Small intestine (tissue), 16 donors: ENCODE measurements at places on chromosomes 5 and 9.

DNA sequence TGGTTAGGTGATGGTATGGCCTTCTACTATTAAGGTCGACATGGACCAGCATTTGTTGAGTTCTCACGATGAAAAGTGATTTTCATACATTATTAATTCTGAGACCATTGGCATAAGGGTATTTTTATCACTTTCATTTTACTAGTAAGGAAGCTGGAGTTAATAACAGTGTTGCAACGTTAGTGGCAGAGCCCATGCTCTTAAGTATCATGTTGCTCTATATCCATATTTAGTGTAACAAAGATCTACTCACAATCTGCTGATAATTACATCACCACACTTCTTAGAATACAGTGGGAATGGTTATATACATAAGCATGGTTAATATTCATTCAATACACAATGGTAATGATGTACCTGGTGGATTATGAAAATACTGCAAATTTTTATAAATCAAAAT, 81.9 kb downstream of the PRR16 start:
- DNase-seq: no peak

- no peak for DNase-seq
These were observed 20.3 kb upstream of the ENC1 start for GRCh38 chr5:74660873-74661272.

DNA sequence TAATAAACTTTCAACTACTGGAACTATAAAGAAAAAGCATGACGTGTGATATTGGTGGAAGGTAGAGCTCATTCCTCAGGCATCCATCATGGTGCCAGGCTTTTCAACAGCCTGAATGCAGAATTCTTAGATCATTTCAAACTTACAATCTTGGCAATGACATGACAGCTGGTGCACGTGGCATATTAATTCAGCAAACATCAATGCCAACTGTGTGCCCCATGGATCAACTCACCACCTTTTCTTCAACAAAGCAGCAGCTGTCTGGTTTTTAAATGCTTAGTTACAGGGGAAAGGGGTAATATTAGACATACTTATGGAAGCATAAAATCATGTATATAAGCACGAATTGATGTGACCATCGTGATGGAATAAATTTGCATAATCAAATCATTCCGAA, 56.0 kb upstream of the OR13F1 start:
- no peak for DNase-seq

DNA sequence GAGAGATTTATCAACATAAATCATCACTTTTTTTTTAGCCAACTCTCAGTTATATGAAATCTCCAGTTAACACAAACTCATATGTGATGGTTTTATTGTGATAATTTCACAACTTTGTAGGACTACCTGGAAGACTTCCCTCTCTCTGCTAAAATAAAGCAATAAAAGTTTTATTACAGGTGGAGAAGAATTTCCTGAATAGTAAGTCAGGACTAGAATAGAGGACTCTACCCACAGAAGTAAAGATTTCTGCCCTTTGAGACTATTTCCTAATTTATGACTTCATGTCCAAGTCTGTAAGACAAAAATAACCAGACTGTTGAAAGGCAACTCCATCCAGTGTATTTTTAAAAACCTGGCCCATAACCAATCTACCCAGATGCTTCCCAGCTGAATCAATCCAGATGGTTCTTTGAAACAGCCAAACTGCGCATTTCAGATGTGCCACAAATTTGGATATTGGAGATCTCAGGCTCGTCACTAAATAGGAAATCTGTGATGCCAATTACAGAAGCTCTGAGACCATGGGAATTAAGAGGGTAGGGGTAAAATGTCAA, 234.0 kb upstream of the NMUR2 start:
- DNase-seq: no peak

DNA sequence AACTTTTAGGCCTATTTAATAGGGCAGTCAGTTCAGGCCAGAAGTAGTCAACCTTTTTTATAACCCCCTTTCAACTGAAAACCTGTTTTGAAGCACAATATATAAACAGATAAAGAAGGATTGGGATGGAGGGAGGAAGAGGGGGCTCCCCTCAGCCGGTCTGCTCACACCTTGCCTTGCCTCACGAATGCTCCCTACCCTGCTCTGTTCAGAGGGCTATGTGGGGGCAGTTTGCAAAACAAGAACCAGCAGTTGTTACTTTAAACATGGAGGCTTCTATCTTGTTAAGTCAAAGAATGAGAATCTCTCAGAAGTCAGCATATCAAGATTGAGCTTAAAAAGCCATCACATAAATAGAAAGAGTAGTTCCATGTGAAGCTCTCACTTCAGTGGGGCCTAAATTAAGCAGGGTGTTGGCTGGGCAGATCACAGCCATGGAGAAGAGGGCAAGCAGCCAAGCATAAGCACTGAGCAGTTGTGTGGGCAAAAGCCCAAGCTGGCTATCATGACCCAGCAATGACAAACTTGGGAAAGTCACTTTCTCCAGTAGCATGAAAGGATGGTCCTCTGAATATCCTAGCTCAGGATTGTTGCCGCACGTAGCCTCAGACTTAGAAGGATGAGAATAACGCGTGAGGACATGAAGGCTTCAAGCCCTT, 70.6 kb downstream of the ALDH1A1 start:
- DNase-seq: no peak

- DNase-seq: no peak
These were observed 19.3 kb upstream of the HSPA9 start for GRCh38 chr5:138594305-138595058.

- DNase-seq: no peak
These were observed 110.5 kb downstream of the GAS1 start for GRCh38 chr9:86836797-86837196.

DNA sequence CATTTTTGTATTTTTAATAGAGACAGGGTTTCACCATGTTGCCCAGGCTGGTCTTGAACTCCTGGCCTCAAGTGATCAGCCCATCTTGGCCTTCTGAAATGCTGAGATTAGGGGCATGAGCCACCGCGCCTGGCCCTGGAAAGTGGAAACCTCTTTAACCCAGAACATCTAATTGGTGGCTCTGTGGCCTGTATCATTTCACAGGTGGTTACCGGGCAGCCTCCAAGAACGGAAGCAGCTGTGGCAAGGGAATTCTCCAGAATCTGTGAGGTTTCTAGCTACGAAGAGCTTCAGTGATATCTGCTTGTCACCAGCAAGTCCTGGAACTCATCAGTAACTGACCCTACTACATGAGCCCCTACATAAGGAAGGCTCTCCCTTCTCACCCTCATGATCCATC, 194.9 kb downstream of the DCP2 start:
- no peak for DNase-seq

GRCh38 chr5:169085212-169085611, 215.7 kb downstream of the SLIT3 start:
- DNase-seq: no peak

GRCh38 chr9:80156262-80156661, 584.5 kb downstream of the TLE4 start:
- no peak for DNase-seq

- no peak for DNase-seq
These were observed 14.9 kb downstream of the IL4 start for GRCh38 chr5:132688536-132689339.

DNA sequence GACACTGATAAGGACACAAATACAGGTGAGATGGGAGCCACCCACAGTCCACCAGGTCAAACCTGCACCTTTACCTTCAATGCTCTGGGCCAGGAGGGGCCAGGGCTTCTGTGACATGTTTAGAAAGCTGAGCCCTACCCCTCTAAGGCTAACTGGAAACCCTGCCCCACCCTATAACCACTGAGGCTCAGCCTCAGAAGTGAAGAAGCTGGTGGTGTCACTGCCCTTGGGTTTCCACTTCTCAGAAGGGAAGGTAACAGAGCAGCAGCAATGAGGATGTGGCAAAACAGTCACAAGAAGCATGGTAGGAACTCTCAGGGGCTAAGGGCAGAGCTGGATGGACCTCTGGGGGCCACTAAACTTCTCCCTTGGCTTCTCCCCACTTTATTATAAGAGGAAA, 6.0 kb downstream of the PDGFRB start:
- no peak for DNase-seq

- DNase-seq: no peak
These were observed 97.6 kb downstream of the ARSB start for GRCh38 chr5:78887384-78888118.

- no peak for DNase-seq
These were observed 52.1 kb upstream of the ARL15 start for GRCh38 chr5:54362434-54362833.

DNA sequence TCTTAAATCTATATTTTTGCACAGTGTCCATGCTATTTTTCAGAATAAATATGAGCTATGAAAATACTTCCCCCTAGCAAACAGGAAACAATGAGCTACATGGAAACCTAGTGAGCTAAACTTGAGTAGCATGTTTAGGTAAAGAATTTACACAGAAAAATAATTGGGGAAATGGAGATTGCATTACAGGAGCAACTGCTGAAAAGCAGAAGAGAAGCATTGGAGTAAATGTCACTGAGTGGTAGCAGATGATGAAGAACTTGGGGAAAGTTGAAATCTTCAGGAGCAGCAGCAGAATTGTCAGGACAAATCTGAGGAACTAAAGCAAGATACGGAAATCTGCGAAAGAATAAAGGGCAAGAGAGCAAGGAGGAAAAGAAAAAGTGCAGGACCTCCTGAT, 610.3 kb downstream of the TLE1 start:
- no peak for DNase-seq

- DNase-seq: peak; percentile 35
These were observed 451.8 kb downstream of the RAB3C start for GRCh38 chr5:59034498-59035186.

DNA sequence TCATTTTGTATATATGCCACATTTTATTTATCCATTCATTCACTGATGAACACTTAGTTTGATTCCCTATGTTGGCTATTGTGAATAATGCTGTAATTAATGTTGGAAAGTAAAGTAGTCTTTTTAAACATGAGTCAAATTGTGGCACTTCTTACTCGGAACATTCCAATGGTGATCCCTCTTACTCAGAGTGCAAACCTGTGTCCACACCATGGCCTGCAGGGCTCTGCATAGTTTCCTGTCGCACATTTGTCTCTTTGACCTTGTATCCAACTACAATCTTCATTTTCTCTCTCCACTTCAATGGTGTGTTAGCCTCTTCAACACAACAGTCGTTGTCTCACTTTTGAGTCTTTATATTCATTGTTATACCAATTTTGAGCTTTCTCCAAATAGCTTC, 98.1 kb upstream of the PAPPA start:
- DNase-seq: no peak

DNA sequence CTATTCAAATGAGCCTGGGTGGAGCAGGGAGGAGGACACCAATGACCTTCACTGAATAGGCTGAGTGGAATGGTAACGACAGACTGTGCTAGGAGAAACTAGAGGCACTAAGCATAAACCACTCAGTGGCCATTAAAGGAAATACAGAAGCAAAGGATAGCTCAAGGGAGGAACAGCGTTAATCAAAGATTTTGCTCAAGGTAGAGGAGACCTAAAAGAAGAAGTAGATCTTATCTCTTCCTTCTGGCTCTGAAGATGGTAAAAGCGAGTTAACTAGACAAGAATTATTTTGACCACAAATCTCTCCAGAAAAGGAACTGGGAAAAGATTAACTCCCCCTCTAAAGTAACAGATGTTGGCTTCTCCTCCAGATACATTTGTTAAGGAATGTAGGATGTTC, 299.6 kb downstream of the EPB41L4A start:
- no peak for DNase-seq

DNA sequence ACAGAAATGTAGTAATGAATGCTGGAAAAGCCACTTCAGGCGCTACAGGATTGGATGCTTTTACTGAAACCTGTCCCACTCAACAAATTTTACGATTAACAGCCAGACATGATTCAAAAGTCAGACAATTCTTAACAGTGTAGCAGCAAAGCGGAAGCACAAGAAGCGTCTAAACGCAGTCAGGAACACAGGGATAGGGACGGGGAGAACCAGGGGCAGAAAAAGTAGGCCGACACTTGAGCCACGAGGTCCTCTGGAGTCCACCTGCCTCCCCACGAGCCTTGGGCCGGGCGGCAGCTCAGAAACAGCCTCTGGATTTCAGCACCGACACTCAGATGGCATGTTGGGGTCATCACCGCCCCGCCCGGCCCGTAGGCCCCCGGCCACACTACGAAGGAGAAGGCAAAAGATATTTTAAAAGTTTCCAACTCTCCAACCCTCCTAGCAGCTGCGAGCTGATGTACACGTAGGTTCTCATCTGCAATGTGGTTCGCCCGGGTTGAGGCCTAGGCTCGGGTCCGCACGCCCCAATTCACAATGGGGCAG, 615 bp downstream of the RACK1 start:
- DNase-seq: no peak
